ENCODE measurements at places on chromosomes 3 and 15. TPM values are rescaled to one million over a fixed set of nuclear protein-coding genes. Genes with fewer than 3 reads are reported as not detected.

The EPHA6 gene
- total RNA-seq: 1.7 TPM

The WDR93 gene
- total RNA-seq: not detected

DNA sequence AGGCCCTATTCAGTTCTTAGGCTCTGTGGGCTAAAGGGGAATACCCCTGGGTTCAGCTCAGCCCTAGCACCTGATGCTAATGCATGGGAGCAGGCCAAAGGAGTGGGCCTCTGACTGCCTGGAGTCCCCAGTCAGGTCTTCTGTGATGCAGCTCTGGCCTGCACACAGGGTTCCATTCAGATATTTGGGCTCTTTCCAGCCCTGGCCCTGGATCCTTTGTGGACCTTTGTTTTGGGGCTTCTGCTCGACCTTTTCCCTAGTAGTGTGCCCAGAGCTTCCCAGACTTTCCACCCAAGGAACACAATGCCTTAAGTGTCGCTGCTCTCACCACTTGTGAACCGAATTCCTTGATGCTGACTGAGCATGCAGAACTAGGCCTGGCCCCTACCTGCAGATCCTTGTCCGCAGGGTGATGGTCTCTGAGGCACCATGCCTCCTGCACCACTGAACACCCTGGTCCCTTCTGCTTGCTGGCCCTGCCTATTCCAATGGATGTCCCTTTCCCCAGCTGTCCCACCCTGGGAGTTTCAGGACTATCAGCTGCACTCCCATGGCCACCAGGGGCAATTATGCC, 5.1 kb downstream of the SEC13 start:
- no peaks in the 10 kb centered on the region for H3K27me3 ChIP-seq
- H3K27ac ChIP-seq: no peak overlapping the region
- no peak for DNase-seq
- peaks cover 36% of the 10 kb centered on the region for H3K36me3 ChIP-seq
- no peaks in the 10 kb centered on the region for H3K4me1 ChIP-seq
- no peak overlapping the region for H3K4me3 ChIP-seq

DNA sequence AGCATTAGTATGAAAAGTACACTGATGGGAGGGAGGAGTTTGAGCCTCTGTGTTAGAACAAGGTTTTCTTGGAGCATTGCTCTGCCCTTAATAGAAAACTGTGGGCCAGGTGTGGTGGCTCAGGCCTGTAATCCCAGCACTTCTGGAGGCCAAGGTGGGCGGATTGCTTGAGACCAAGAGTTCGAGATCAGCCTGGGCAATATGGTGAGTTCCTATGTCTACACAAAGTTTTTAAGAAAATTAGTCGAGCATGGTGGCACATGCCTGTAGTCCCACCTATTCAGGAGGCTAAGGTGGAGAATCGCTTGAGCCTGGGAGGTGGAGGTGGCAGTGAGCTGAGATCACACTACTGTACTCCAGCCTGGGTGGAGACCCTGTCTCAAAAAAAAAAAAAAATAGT, 103.7 kb downstream of the ATP10A start:
- no peaks in the 10 kb centered on the region for H3K27me3 ChIP-seq
- no peaks in the 10 kb centered on the region for H3K4me1 ChIP-seq
- H3K36me3 ChIP-seq: no peaks in the 10 kb centered on the region
- H3K4me3 ChIP-seq: no peak overlapping the region
- no peak overlapping the region for H3K27ac ChIP-seq

- H3K4me1 ChIP-seq: peaks cover 5% of the 10 kb centered on the region
- H3K27me3 ChIP-seq: no peaks in the 10 kb centered on the region
- no peaks in the 10 kb centered on the region for H3K36me3 ChIP-seq
These were observed 9.2 kb upstream of the WDR49 start for GRCh38 chr3:167662919-167663400.

- H3K27ac ChIP-seq: no peak overlapping the region
- peaks cover 19% of the 10 kb centered on the region for H3K36me3 ChIP-seq
- no peak for DNase-seq
These were observed 1.1 kb downstream of the TMED3 start for GRCh38 chr15:79311901-79312553.

- H3K27me3 ChIP-seq: no peaks in the 10 kb centered on the region
- H3K4me1 ChIP-seq: peaks cover 11% of the 10 kb centered on the region
- H3K36me3 ChIP-seq: no peaks in the 10 kb centered on the region
These were observed 20.6 kb upstream of the FBLN2 start for GRCh38 chr3:13528217-13528867.
